Stimulated activated CD4-positive, alpha-beta T cell treated with anti-CD3 and anti-CD28 coated beads, Interleukin-15, amount 100 ng/mL, for 1 hour (primary cell): ENCODE measurements at places on chromosomes 3 and 15.

DNA sequence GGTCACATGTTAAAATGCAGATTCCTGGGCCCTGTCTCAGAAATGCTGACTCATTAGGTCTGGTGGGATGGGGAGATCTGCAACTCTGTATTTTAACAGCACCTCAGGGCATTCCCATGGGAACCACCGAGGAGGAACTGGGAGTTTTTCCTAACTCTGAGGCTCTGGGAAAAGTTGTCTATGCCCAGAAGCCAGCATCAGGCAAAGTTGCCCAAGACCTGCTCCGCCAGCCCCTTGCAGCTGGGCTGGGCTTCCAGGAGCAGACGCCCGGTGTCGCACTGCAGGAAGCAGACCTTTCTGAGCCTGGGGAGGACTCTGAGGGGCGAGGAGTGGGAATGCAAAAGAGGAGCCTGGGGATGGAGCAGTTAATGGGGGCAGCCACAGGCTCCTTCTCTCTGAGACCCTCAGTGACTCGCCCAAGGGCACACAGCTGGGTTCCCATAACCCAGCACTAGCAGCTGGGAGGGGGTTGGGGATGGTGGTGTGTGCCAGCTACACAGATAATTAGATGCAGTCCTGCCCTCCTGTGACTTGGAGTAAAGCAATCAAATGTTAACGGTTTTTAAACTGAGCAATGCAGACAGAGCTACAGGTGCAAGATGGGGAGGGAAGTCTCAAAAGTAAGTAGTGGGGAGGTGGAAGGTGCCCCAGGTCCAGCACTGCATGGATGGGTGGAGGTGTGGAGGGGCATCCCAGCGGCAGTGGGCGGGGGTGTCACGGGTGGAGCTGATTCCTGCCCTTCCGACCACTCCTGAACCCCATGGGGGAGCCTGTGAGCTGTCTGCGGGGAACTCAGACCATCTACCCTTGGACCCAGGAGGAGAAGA is 100.4 kb downstream of the LSM3 start:
- DNase-seq: no peak

GRCh38 chr3:7397097-7397496 is 536.2 kb downstream of the GRM7 start:
- no peak for DNase-seq

DNA sequence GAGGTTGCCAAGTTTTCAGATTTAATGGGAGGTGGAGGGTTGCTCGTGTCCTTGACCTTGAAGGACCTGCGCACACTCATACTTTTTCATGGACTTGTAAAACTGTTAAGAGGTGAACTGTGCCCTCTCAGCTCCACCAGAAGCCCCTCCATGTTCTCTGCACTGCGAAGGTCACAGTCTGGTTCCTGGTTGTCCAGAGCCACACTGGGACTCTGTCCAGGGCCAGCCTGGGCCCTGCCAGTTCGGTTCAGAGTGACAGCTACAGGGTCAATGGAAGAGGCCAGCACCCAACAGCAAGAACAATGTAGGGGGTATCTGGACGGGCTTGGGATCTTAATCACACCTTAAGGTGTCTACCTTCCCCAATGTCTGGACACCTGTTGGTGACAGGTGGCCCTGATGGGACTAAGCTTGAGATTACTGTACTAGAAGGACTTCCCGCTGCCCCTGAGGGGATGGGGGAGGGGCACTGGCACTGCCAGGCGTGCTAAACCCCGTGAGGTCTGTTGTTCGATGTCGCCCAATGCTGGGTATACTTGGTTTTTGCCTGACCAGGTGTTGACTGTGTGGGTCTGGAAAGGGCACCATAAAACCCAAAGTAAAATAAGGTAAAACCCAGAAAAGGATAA is 34.7 kb downstream of the GRK7 start:
- DNase-seq: no peak

DNA sequence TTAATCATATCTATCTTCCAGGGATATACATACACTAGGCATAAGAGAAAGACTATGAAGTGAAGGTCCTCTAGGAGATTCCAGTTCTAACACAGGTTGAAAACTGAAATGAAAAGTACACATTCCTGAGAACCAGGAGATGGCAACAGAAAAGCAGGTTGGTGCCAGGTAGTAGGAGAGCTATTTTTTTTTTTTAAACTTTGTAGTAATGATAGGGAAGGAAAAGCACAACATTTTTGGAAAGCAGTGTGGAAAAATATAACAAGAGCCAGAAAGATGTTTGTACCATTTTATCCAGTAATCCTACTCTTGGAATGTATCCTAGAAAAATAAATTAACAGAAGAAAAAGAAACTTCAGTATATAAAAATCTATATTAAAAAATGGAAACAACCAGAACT is 189.9 kb downstream of the DTWD1 start:
- no peak for DNase-seq

GRCh38 chr3:197484204-197484901 is 71.4 kb downstream of the BDH1 start:
- no peak for DNase-seq

DNA sequence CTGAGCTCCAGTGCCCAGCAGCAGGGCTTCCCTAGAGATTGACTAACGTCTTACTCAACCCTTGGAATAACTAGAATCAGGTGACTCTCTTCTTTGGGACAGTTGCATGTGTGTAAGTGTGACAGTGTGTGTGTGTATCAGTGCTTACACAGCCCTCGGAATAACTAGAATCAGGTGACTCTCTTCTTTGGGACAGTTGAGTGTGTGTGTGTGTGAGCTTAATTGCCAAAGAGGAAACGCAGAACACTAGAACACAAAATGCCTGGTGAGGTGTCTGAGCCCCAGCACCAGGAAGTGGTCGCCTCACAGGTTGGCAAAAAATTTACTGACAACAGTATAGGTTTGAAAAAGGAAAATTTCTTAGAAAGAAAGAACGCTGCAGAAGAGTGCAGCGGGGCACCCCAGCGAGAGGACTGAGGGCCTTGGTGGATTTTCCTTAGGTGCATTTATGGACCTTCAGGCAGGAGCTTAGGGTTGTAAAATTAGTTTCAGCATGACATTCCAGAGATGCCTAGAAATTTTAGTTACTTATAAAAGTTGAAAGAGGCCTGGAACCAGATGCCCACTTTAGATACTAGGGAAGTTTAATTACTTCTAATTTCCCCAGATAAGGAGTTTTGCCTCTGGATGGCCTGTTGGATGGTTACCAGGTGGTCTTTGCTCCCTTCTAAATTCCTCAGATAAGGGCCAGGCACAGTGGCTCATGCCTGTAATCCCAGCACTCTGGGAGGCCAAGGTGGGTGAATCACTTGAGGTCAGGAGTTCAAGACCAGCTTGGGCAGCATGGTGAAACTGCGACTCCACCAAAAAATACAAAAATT is 3.7 kb upstream of the WDR82 start:
- peak; percentile 23 for DNase-seq

DNA sequence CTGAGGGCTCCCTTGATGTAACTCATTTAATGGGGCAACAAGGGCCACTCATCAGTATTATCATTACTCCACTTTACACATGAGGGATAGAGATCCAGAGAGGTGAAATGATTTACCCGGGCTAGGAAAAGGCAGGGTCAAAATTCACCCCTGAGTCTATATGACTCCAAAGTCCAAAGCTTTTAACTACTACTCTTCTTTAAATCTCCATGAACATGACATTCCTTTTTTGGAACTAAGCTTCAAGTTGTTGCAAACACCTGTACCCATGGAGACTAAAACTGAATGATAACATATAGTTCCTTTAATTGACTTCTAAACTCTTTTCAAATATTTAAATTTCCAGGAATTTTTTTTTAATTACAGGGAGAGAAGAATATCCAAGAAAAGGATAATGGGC is 292.9 kb upstream of the GADL1 start:
- DNase-seq: no peak

DNA sequence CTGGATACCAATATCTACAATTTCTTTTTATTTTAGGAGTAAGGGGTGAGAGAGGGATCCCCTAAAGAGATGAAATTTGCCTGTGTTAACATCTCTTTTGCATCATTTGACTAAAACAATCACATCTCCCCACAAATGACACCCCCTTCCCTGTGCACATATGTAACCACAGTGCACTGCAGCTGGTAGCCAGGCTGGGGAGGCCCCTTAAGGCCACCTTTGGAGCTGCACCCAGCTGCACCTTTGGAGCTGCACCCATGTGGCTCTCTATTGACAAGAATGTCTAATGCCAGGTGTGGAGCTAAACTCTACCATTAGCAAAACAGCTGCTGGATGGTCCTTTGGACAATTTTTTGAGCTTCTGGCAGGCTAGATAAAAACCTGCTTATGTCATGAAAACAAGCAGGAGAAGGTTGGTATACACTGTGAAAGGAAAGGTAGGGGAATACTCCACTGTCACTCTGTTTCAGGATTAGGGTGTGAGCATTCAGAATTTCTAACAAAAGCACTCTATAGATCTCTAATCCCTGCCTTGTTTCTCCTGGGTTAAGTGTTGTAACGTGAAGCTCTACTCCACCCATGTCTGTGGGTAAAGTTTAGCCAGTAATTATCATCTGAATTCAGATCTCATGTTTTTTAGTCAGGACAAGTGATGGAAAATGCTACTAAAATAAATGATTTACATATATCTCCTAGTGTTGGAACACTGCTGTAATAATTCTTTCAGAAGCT is 52.1 kb downstream of the TFG start:
- DNase-seq: no peak

GRCh38 chr3:124234852-124235252 is 242.9 kb upstream of the ROPN1 start:
- no peak for DNase-seq

DNA sequence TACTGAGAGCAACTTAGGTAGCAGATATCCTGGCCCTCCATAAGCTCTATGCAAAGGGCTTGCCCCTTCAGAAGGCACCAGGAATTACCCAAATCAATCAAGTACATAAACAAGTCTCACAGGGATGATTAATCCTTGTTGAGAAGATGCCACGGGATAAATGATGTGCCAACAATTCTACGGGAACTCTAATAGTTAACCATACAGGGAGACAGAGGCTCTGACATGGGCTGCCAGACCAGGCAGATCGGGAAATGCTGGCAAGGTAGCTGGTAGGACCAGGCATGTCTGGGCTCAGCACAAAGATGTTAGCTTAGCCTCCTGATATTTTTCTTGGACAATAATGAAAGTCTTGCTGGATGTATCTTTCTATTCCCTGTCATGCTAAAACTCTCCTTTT is 249.3 kb upstream of the THBS1 start:
- DNase-seq: no peak

DNA sequence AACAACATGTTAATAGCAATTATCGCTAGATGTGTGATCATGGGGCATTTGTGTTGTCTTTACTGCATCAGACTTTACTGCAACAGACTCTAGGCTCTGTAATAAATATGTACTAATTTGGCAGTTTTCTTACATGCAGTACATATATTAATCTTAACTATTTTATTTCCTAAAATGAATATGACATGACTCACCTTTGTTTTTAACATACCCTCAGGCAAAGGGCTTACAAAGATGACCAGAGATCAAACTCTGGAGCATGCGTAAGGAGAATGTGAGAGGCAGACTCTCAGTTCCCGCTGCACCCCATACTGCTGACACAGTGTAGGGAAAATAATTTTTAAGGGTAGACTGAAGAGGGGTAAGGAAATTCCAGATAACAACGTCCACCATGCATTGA is 7.2 kb upstream of the FAM174B start:
- DNase-seq: no peak

GRCh38 chr3:127690823-127691452 is 18.2 kb downstream of the ABTB1 start:
- no peak for DNase-seq

GRCh38 chr15:90388462-90389380 is 679 bp downstream of the IQGAP1 start:
- peak; percentile 21 for DNase-seq

GRCh38 chr3:119918992-119919933 is 137.4 kb downstream of the NR1I2 start:
- DNase-seq: no peak

DNA sequence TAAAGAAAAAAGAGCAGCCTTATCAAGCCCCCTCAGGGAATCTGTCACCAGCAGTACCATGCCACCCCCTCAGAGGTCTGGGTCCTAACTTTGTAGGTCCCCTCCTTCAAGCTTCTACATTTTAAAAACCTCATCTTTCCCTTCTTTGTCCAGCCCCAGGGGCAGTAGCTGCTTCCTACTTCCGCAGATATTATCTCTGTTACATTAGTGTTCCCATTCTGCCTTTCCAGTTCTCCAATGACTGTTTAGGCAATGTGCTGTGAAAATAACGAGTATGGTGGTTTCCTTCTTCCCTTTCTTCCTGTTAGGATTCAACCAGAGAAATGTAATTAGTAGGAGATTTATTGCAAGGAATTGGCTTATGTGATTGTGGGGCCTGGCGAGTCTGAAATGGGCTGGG is 126.1 kb upstream of the TNIK start:
- DNase-seq: no peak

DNA sequence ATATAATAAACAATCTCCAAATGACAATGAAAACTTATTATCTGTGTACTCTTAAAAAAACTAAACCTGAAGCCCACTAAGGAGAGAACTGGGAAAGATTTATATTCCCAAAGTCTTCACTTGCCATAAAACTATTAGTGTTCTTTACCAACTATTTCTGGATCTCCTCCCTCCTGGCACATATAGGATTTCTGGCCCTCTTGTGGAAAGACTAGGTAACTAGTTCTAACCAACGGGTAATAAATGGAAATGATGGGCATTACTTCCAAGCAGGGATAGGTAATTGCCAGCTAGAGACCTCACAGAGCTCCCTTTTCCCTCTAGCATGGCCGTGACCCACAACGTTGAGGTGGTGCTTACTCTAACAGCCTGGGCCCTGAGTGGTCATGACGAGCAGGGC is 110.1 kb downstream of the DNAH12 start:
- no peak for DNase-seq

DNA sequence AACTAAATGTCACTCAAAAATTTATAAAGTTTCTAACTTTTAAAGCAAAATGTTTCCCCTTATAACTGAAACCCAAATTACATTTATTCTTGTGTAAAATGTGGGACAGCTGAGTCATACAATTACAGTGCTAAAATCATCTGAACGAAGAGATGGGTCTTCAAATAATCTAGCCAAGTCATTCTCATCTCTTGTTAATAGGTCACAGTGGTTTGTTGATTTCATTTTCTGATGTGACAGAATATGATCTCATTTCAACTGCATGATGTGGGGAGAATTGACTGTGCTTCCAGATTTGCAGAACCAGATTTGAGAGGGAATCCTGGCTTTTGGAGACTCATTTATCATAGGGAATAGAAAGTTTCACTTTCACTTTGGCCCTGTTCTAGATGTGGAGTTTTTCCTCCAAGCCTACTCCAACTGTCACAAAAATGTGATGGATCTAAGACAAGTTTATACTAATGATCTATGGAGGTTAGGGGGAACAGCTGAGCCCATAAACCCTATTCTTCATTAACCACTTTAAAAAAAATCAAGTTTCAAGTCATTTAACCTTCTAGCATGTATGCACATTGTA is 685.0 kb downstream of the PDCD6IP start:
- DNase-seq: no peak

DNA sequence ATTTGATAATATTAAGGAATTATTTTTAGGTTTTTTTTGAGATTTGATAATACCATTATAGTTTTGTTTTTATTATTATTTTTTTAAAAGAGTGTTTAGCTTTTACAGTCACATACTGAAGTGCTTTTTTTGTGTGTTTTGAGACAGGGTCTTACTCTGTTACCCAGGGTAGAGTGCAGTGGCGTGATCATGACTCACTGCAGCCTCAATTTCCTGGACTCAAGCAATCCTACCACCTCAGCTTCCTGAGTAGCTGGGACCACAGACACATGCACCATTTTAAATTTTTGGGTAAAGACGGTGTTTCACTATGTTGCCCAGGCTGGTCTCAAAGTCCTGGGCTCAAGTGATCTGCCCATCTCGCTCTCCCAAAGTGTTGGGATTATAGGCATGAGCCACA is 73.0 kb downstream of the SUMF1 start:
- no peak for DNase-seq

- no peak for DNase-seq
These were observed 38.6 kb downstream of the EPHA3 start for GRCh38 chr3:89145995-89146394.

GRCh38 chr3:21542656-21543379 is 208.2 kb downstream of the ZNF385D start:
- no peak for DNase-seq
